NCI-H460 (cell line): ENCODE measurements at places on chromosomes 6 and 20. TPM values are rescaled to one million over a fixed set of nuclear protein-coding genes. Genes with fewer than 3 reads are reported as not detected.

DNA sequence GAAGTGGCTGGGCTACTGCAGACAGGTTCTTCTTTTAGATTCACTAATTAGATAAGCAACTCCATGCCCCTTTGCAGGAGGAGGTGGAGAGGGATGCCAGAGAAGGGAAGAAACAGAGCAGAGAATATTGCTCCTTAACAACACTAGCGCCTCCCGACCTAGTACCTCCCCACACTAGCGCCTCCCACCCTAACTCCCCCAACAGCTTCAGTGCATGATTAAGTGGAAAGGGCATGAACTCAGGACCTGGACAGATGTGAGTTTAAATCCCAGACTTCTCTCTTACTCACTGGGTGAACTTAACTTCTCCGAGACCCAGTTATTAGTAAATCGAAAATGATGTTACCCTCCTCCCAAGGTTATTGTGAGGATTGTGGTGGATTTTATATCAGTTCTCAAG is 25.7 kb downstream of the STX11 start:
- no peak for DNase-seq

- DNase-seq: no peak
Observed at GRCh38 chr20:1204576-1204975, 1.3 kb downstream of the C20orf202 start.

Gene UNC93A
- total RNA-seq: not detected in 2 replicates

Gene KCNK15
- 1.0 and 1.2 TPM in 2 replicates for total RNA-seq

DNA sequence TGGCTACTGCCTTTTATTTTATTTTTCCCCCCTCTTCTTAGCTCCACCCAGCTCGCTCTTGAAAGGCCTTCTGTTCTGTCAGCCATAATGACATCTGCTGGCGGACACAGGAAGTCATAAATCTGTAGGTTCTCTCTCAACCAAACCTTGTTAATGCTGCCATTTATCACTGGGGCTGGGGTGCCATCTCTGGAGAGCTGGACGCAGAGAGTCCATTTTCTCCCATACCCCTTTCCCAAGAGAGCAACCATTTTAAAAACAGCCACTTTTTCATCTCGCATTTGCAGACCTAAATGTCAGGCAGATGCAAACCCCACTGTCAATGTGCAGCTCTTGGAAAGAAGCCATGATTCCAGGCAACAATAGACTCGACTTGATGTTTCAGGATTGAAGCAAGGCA is 13.0 kb upstream of the TSHZ2 start:
- no peak for DNase-seq

DNA sequence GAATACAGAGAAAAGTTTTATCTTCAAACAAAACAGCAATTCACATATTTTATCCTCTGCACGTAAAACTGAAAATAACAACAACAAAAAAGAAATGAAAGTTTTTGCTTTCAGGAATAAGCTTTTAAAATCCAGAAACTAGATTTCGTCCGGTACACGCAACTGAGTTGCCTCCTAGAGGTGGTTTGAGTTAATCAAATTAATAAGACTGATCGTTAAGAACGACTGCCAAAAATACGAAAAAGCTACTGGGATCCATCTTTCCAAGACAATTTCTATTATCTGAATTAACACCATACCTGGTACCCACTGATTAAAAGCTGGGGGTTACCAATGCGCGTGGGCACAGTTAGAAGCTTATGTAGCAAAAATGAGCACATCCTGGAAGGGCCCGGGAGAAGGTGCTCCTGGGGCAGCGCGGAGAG is 669 bp downstream of the PDCD2 start:
- DNase-seq: no peak

Gene PRR3
- 9.1 and 9.6 TPM in 2 replicates for total RNA-seq

DNA sequence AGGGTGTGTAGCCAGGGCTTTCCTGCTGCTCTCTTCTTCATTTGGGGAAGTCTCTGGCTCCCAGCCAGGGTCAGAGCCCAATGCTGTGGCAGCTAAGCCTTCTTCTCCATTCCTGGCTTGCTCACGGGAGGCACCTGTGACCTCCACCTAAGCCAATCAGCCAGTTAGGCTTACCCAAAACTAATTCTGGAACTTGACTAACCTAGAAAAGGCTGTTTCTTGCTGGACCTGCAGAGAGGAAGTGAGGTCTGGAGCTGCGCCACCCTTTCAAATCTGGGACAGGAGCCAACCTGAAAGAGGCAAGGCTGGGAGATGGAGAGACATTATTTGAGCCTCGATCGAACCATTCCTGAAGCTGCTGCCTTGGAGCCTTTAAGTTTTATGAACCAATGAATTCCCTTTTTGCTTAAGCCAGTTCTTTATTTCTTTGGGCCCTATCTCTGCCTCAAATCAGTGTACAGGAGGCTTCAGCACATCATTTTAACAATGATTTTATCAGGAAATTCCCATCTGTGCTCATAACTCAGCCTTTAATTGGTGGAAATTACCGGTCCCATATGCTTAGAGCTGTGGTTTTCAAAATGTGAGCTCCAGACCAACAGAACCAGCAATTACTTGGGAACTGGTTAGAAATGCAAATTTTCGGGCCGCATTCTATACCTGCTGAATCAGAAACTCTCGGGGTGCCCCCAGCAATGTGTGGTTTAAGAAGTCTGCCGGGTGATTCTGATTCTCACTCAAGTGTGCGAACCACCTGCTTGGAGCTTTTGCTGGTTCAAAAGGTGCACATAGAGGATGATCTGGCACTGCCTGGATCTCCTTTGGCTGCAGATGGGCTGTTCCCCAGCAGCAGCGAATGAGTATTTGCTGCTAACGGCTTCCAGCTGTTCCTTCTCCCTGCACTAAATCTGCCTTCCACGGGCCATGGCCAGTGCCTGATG is 97.4 kb upstream of the RNF24 start:
- DNase-seq: no peak

Gene B4GALT5
- total RNA-seq: 16.4 TPM in 2 replicates

DNA sequence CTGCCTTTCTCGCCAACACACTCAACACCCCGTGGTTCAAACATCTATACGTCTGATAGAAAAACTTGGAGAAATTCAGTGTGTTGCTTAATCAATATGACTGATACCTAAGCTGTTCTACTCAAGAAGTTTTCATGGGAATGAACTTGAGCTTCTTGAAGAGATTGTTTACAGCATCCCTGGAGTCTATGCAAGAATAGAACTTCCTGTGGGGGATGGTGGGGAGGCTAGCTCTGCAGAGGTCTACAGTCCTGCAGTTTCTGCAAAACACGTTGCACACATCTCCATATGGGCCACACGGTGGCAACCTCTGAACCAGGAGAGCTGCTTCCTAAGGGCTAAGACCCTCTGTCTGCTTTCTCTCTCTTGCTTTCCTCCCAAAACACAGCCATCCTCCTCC is 32.7 kb upstream of the FANCE start:
- no peak for DNase-seq
